ENCODE measurements at places on chromosomes 2 and 18.

GRCh38 chr2:136495636-136496035, 269.7 kb upstream of the THSD7B start:
- no peak for DNase-seq

GRCh38 chr2:134792186-134792585, 46.2 kb upstream of the ACMSD start:
- peak; percentile 24 for DNase-seq

DNA sequence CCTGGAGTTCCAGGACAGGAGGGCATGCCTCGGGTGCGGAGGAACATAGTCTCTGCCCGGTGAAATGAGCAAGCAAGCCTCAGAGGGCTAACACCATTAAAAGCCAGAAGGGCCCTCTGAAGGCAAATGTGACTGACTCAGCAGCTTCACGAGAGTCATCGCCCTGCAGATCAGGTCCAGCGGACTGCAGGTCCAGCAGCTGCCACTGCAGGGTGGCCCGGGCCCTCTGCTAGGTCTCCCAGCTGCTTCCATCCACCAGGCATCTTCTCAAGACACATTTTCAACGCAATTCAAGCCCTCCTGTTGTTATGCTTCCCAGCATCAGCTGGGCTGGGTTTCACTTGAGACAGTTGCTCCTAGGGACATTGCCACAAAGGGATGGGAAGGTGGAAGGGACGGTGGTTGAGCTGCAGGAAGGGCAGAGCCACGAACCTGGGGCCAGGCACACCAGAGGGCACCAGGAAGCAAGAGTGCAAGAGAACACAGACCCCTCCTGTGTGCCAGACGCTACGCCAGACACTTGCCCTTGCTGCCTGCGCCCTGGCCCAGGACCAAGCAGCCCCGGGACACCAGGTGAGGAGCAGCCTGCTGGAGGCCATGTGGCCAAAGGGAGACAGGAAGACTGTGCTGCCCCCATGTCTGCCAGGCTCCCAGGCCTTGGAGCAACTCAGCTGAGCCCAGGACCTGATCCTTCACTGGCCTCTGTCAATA, 173.0 kb downstream of the HDAC4 start:
- peak; percentile 26 for DNase-seq

GRCh38 chr2:126886211-126886915, 12.3 kb upstream of the TEX51 start:
- peak; percentile 93 for DNase-seq

DNA sequence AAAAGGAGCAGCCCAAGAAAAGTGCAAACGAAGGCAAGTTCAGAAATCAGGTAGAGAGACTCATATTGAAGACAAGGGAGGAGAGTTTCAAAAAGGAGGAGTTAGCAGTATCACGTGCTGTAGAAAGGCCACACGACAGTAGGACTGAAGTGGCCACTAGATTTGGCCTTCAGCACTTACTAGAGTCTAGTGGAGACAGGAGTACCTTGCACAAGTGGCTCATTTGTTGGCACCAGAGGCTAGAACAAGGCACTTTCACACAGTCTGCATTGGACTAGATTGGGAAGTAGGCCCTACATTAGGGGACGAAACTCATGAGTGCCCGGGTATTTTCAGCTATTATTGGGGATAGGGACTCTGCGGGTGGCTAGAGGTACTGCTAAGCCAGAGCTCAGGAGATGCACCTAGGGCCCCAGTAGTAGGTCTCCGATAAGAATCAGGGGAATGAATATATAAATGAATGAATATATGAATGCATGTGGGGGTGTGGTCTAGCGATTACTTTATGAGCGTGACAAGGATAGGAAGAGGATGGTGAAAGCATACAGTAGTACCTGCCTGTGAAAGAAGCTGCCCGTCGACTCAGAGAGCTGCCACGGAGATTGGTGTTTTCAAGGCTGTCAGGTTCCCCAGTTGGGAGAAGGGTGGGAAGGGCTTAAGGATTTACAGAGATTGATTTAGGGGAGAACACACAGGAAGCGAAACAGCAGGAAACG, 1.4 kb upstream of the NCOA1 start:
- no peak for DNase-seq

GRCh38 chr18:48142353-48142752, 211.9 kb upstream of the SMAD2 start:
- no peak for DNase-seq

GRCh38 chr2:68734688-68735525, at the start of gene ARHGAP25:
ARHGAP25 (plus strand) TSS chr2:68734811; CDS start chr2:68735200, 389 bp downstream.
- DNase-seq: peak; percentile 52

GRCh38 chr2:27489118-27489497, 435 bp downstream of the IFT172 start:
- DNase-seq: peak; percentile 62

GRCh38 chr2:210955591-210955990, 399.2 kb downstream of the CPS1 start:
- no peak for DNase-seq

DNA sequence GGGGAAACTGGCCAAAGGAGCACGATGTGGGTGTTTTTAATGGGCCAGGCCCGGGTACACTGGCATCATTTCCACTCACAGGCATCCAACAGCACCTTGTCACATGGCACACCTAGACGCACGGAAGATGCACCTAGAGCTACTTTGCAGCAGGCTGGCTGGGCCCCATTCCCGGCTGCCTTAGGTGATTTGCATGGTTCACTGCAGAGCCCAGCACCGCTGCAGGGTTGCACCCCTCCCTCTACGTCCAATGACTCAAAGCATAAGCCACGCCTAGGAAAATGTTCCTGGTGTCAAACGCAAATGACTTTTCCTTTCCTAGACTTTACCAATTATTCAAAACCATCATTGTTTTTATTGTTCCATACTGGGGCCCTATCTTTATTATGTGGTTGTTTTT, 222.9 kb downstream of the EIPR1 start:
- DNase-seq: no peak

- DNase-seq: no peak
These were observed 15.4 kb downstream of the UXS1 start for GRCh38 chr2:106178716-106179115.

DNA sequence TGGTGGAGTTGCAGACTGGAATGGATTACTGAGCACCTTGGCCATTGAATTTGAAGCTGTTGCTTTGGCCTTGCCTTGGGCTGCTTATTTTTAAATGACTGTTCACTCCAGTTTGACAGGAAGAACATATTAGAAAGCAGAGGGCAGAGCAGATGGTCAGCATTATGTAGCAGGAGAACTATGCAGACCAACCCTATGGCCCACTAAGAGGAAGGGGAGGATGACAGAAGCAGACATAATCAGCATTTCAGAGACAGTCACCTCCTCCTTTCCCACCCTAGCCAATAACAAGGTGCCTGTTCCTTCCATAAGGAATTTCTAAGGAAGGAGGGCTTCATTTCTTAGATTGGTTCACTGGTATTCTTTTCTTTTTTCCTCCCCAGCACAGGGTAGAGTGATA, 2.4 kb downstream of the CHRNA1 start:
- DNase-seq: no peak

- DNase-seq: no peak
These were observed 185.3 kb upstream of the ATP5MC3 start for GRCh38 chr2:175366815-175367214.

GRCh38 chr2:16526193-16526592, 139.4 kb downstream of the CYRIA start:
- no peak for DNase-seq

DNA sequence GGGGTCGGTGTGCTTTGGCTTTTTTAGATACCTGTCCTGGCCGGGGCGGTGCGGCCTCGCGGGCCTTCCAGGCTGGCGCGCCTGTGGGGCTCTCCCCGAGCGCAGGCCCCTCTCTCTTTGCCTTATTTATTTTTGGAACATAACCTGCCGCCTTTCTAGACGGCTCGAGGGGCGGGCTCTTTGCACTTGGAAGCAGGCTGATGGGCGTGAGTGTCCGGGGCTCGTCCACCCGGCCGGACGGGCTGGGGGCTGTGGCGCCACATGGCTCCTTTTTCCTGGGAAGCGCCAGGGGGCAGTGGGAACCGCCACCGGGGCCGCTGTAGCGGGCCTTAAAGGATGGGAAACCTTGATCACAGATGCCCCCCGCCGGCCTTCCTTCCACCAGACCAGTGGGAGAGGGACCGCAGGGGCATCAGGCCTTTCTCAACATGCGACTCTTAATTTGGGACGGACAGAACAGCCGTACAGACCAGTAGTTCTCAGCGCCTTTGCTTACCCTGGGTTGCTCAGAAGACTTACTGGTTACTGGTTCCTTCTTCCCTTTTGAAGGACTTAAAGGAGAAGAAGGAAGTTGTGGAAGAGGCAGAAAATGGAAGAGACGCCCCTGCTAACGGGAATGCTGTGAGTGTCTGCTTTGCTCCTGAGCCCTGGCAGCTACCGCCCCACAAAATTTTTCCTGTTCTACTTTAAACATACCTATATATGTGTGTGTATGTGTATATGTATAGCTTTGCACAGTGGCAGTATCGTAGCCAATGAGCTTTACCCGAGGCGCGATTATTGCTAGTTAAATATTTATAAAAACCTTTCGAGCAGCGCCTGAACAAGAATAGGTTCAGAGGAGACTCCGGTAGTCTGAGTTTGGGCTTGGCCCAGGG, 2.7 kb downstream of the PTMA start:
- DNase-seq: peak; percentile 27

All from stomach (tissue), 19 donors.